ENCODE measurements at places on chromosomes 7 and 10.

GRCh38 chr7:107450970-107451369 is 18.9 kb upstream of the GPR22 start:
- no peak for DNase-seq

DNA sequence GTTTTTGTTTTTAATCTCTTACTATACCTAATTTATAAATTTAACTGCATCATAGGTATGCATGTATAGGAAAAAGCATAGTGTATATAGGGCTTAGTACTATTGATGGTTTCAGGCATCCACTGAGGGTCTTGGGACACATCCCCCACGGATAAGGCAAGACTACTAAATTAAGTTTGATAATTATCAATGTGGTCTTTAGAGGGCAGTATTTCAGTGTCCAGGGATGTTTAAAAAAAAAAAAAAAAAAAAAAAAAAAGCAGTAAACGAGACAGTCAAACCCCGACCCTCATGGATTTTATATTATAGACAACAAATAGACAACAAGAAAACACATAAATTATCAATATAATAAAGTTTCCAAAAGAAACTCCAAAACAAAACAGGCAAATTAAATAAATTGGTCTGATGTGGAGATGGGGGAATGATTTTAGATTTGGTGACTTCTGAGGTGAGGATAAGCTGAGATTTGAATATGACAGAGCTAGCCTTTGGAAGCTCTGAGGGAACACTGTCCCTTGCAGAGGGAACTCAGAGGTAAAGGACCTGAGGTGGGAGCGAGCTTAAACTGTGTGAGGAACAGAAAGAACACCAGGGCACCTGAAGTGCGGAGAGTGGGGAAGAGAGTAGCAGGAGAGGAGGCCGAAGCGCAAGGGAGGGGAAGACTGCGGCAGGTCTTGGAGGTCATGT is 14.8 kb downstream of the ACSM6 start:
- no peak for DNase-seq

DNA sequence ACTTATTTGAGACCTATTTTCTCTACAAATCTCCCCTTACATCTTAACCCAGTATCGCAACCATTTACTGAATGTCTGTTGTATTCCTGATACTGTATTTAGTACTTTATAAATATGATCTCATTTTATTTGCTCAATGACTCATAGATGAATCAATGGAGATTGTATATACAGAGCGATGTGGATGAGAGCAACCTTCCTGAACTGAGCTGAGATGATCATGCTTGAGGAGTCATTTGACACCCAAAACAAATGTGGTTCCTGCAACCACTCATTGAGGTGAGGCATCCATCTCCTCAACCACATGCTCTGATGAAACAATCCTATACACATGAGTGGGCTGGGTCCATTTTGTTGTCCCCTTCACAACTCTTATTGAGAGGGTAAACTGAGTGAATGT is 250.0 kb downstream of the CDC14C start:
- no peak for DNase-seq

DNA sequence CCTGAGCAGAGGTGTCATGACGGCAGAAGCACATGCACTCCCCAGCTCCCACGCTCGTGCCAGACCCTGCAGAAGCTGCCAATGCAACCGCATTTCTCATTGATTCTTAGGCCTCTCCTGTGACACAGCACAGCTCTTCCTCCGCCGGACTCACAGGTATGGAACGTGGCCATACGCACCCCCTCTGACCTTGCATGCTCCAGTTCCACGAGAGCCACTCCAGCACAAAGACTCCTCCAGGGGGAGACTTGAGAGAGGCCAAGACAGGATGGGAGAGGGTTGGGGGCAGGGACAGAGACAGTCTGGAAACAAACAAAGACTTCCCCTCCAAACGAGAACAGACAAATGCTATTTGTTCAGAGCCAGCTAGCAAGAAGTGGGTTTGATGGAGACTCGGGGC is 124.3 kb upstream of the PPP2R2D start:
- no peak for DNase-seq

DNA sequence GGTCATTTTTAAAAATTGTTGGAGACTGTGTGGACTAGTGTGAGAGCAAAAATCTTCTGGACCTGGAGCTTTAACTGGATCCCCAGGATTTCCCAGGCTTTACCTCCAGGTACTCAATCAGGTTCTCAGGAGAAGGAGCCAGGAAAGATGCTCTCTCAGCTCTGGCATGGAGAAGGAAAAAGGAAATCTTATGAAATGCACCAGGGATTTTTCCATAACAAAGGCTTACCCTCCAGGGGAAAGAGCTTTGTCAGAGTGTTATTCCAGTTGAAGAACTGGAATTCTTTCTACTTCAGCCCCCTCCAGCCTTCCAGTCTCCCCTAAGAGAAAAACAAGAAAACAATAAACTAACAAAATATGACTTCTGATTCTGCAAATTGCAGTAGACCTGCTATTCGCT is 436.7 kb upstream of the ANKRD30A start:
- DNase-seq: no peak

GRCh38 chr7:112665709-112666108 is 124.5 kb downstream of the TMEM168 start:
- DNase-seq: no peak

- DNase-seq: no peak
These were observed 12.1 kb downstream of the TFR2 start for GRCh38 chr7:100629117-100629716.

Measured in stimulated activated CD8-positive, alpha-beta memory T cell treated with anti-CD3 and anti-CD28 coated beads, Interleukin-2, amount 100 ng/mL, for 1 hour (primary cell).